ENCODE measurements at places on chromosomes 6 and 20. TPM values are rescaled to one million over a fixed set of nuclear protein-coding genes. Genes with fewer than 3 reads are reported as not detected.

- no peak for DNase-seq
Observed at GRCh38 chr6:112030961-112031660, 22.8 kb upstream of the CCN6 start.

DNA sequence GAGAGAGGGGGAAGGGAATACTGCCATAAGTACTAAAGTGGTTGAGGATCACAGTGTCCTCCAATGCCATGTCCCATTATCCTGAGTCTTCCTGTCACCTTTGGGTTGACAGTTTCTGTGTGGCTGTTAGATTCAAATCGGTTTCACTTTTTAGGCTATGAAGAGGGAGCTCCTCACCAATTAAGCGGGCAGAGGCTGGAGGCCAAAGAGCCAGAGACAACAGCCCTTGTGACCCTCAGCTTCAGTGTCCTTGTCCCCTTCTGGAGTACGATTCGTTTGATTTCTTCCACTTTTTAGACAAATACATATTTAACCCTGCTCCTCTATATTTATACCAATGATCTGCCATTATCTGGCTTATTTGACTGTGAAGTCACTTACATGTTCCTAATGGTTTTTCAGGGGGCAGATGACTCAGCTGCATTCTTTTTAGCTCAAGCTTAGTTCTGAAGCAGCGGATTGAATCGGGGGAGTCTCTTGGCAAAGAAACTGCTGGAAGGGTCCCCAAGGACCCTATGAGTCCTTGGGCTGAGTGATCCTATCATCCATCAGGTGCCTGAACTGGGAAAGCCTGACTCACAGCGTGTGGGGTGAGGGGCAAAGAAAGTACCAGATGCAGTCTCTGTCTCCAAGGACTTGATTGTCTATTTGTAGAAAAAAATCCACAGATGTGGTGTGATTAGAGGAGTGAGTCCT is 18.2 kb downstream of the FERMT1 start:
- peak; percentile 11 for DNase-seq

FAM184A gene
- total RNA-seq: 1.7 TPM

DNA sequence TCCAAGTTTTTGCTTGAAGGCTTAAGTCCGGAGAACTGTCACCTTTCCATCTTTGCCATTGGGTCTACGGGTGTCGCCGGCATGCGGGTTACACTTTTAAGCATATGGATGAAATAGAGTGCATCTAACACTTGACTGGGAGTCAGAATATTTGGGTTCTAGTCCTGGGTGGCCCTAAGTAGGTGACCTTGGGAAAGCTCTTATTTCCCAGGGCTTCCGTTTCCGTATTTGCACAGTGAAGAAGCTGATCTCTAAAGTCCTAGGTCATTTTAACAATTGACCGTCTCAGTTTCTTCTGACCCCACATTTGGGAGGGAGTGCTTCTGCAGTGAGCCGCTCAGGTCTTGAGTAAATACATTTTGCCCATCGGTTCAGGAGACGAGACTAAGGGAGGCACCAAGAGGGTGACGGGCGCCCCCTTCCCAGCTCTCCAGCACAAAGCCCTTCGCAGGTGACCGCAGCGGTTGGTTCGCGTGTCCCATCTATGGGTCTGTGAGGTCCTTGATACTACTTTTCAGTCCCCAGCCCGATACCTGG is 651 bp upstream of the BLTP3A start:
- DNase-seq: peak; percentile 29

DNA sequence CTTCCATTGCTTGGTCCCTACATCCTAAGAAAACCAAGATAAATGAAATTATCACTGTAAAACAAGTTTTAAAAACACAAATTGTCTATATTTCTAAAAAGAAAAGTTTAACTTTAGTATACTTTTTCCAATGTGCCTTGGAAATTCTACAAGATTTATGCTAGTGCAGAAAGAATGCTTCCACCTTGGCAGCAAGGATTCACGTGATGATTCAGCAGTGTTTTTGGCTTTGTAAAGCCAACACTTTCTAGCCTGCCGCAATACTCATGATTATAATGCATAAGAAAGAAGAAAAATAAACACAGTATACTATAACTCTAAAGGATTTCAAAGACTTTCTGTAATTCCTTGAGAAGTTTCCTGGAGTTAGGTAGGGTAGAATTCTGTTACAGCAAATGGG is 442.7 kb downstream of the TENT5A start:
- peak; percentile 54 for DNase-seq

TPBG gene
- total RNA-seq: 24.9 TPM

GRCh38 chr6:15363523-15364400 is 117.9 kb downstream of the JARID2 start:
- DNase-seq: no peak

- peak; percentile 25 for DNase-seq
Observed at GRCh38 chr6:6734479-6735465, 146.3 kb downstream of the LY86 start.

- no peak for DNase-seq
Observed at GRCh38 chr6:15874326-15874725, 211.5 kb upstream of the DTNBP1 start.

DNA sequence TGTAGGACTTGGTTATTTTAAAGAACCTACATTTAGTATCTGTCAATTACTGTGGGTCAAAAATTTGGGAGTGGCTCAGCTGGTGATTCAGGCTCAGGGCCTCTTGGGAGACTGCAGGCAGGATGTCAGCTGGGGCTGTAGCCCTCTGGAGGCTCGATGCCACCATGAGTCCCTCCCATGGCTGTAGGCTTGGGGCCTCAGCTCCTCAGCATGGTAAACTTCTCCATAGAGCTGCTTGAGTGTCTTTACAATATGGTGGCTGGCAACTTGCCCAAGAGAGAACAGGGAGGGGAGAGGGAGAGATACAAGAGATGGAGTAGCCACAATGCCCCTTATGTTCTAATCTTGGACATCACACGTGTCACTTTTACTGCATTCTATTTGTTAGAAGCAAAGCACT is 470.4 kb downstream of the CDH26 start:
- no peak for DNase-seq

TFAP2D gene
- total RNA-seq: not detected

DNA sequence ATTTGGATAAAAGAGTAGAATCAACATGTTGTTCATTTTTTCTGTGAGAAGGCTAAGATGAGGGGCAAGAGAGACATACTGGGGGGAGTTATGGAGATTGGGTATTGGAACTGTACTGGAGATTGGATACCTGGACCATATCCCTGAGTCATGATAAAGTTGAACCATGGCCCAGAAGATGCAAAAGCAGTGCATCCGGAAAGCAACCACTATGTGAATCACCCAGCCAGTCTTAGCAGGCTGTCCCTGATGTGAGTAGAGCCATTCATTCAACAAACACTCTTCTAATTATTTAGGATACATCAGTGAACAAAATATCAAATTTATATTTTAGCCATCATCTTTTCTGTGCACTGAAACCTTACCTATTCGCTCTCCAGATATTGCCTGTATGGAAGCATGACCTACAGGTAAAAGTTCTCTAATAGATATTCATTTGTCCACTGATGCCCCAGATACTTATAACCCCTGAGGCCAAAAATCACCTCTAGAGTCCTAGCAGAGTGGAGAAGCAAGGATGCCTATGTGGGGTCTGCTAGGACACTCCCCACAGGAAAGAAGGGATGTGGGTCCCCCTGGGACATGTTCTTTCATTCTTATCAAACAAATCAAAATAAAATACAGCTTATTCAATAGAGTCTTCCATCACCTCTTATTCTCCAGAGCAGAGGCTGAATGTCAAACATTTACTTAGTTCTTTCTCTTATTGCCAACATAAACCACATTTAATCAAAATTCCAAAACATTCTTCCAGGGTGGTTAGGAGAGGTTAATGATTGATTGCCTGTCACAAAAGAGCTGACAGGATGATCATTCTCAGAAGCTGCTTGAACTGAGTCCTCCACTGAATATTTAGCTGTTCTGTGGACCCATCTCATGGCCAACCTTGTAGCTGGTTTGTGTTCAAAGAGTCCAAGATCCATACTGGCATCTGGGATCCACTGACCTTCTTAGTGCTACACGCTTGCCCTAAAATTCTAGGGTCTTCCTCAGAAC is 37.0 kb upstream of the PKHD1 start:
- DNase-seq: no peak

All from fibroblast of lung (primary cell).